ENCODE measurements at places on chromosomes 6 and 20.

DNA sequence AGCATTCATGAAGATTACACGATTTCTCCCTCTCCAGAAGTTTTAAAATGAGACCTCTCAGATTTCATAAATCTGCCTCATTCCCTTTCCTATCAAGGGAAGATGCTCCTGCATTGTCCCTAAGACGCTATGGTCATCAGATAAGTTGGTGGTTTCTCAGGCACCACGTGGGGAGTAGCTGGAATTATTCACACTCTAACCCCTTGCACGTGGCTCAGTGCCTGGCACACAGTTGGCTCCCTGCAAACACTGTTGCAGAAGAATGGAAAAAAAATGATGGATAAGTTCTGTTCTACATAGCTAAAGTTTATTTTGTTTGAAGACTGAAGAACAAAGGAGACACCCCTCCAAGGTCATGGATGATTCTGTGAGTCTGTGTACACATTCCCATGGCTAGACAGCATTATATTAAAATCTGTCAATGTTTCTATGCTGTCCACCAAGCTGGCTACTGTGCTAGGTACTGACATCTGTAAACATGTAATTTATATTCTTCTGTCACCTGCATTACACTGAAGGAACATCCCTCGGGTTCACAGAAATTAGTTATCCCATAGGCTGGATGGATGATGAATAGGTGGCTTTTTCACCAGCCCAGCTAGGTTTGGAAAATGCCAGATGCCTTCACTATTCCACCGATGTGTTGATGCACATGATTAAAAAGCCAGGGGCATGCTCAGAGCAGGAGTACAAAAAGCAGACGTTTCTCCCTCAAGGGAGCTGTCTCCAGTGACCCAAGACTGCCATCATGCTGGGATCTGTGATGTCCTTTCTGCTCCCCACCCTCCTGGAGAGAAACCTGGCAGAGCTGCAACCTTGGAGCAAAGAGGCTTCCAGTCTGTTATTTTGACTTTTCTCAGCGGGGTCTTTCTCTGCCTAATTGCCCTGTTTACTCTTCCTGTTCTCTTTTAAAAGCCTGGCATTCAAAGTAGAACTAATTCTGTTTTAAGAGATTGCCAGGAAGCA is 610.5 kb downstream of the UTRN start:
- no peak for DNase-seq

- no peak for DNase-seq
Measured at GRCh38 chr6:165621940-165622339, 41.1 kb downstream of the PDE10A start.

- DNase-seq: no peak
Measured at GRCh38 chr6:131949909-131950766, 1.0 kb downstream of the CCN2 start.

DNA sequence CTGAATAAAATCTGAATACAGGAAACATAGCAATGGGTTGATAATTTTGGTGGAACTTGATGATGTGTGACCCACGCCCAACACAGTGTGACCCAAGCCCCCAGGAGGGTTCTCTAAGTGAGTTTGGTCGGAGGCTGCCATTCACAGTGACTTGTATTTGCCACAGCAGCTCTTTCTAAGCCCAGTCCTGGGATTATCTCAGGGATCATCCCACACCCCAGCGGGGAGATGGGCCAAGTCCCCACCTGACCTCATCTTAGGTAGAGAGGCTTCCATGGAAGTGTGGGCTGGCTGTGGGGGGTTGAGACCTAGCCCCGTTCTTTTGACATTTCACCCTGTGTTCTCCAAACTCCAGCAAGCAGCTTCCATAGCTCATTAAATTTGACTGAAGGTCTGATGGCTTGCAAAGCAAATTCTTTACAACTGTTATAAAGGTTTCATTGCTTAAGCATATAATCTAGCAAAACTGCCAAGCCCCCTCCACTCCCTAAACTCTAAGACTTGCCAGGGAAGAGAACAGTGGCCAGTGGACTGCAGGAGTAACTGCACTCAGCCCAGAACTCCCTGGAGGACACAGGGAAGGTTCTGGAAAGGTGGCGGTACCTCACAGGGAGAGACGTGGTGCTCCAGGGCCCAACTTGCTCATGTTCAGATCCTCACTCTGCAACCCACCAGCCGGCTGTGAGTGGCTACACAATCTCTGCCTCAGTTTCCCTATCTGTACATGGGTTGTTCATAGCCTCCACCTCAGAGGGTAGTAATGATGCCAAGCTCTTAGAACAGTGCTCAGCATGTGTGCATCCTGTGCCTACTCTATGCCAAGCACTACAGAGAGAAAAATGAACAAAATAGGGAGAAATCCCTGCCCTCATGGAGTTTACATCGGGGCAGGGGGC is 1.0 kb upstream of the PCK1 start:
- DNase-seq: no peak

Data from activated T-helper 1 cell treated with Interleukin-2 at 50 U/mL for 16 hours (primary cell).